Stimulated activated CD8-positive, alpha-beta memory T cell treated with anti-CD3 and anti-CD28 coated beads, Interleukin-15, amount 100 ng/mL, for 4 hours (primary cell): ENCODE measurements at places on chromosomes 5 and 9.

- no peak for DNase-seq
These were observed 393.1 kb downstream of the TMEM232 start for GRCh38 chr5:110333384-110333783.

- DNase-seq: no peak
These were observed 501 bp upstream of the MAP1B start for GRCh38 chr5:72106817-72107130.

DNA sequence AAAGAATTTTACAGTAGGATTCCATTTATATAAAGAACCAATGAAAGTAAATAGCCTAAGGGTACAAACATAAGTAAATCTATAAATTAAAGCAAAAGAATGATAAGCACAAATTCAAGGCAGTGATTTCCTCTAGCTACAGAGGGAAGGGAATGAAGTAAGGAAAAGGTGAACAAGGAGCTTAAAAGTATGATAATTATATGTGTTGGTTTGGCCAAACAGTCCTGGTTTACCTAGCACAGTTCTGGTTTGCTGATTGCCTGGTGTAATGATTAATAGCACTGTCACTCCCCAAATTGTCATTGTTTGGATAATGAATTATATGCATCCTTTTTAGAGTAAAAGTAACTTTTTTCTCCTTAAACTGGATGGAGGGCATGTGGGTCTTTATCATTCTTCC, 15.0 kb upstream of the TMEM161B start:
- DNase-seq: no peak

DNA sequence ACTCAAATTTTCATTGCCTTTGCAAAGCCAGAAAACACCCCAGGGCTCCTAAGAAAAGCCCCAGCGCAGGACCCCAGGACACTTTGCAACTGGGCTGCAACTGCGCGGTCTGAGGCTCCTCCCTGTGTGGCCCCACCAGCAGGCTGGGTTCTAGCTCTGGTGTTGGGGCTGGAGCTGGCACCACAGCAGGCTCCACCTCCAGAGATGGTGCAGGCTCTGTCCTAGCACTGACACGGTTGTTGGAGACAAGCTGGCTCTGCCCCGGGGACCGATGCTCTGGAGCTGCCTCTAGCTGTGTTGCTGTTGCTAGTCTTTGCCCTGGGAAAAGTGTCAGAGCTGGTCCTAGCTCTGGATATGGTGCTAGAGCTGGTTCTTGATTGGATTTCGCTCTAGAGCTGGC, 13.6 kb downstream of the LCN10 start:
- no peak for DNase-seq

DNA sequence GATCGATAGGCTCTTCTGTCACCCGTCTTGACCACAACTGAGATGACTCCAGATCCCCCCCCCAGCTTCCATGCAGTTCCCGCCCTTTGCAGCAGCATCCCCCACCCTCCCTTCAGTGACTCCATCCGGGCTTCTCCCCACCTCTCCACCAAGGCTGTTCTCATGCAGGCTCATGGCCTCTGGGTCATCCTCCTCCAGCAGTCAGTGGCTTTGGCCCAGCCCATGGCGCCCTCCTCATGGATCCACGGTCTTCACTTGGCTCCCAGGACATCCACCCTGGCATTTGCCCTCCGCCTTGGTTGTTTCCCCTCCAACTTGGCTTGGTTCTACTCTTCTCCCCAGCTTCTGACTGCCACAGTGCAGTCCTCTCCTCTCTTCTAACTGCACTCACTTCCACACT, 96.7 kb upstream of the RUFY1 start:
- no peak for DNase-seq

DNA sequence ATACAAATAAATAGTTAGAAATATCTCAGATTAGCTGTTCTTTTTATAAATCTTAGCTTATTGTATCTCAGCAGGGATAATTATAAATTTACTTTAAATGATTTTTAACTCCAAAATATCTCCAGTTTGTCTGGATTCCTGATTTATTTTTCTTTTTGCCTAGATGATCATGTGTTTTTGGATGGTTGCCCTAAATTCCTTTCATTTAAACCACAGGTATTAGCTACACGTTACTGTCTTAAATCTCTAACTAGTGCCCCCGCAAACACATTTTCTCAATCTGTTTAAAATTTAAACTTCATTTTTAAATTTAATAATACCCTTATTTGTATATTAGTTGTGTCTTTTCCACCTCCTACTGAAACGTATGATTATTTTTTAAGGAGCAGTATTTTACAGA, 5.6 kb downstream of the FER start:
- DNase-seq: no peak

DNA sequence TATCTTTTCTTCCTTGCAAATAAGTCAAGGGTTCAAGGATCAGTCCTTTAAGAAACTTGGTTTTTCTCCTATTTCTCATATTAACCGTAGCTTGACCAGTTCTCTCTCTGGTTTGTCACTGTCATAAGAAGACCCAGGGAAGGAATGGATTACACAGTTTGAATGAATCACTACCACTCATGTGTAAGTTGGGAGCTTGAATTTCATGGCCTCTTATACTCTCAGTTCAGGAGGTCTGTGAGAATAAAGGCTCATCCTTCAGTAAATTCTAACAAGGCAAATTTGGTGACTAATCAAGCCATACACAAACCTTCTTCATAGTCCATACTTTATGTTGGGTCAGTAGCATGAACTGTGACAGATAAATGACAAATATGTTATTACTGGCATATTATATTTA, 323.1 kb upstream of the ACTBL2 start:
- DNase-seq: no peak

DNA sequence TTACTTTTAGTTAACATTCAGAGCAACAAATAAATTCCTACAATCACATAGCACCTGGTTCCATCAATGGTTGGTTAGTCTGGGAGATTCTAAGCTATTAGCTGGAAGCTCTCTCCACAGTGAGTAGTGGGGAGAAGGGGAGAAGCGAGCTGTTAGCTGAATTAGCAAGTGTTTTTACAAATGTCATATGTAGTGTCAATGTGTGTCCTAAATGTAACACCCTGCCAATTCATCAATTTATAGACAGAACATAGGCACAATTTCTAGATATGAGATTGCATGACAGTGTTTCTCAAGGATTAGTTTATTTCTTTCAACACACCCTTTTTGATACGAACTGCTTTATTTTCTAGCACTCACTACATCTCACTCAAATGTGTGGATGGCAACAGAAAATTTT, 349.0 kb downstream of the PDE4D start:
- no peak for DNase-seq

- no peak for DNase-seq
These were observed 89.1 kb downstream of the CRB2 start for GRCh38 chr9:123445116-123445515.

- no peak for DNase-seq
These were observed 1.6 kb downstream of the COL5A1 start for GRCh38 chr9:134643222-134643671.

DNA sequence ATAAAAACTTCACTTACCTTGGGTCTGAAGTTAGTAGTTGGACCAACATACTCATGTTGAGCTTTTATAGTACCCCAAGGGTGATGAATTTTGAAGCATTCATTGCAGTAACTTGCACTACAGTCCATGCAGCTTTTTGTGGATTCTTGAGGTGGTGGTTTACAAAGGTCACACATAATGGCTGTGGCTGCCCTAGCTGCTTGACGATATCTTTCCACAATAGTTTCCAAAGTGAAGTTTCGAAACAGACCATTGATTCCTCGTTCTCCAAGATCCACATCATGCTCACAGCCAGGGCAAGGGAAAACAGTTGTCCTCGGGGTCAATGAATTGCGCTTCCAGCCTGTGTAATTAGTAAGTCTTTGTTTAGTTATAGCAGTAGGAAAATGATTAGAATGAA, 22.7 kb downstream of the TRIM36 start:
- no peak for DNase-seq

DNA sequence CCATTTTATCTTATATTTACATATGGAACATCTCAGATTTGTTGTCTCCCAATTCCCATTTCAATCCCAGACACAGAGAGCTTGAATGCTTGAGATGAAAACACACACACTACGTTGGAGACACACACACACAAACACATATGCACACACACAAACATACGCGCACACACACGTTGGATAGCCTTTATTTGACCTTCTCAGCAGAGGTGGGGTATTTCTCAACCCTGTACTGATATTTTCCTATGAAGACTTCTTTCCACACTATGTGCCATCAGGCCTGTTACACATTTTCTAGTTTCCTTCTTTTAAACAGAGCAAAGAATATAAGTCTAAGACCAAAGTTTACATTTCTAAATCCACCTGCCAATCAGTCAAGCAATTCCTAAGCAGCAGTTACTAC, 291.0 kb downstream of the TAF11L14 start:
- DNase-seq: no peak

DNA sequence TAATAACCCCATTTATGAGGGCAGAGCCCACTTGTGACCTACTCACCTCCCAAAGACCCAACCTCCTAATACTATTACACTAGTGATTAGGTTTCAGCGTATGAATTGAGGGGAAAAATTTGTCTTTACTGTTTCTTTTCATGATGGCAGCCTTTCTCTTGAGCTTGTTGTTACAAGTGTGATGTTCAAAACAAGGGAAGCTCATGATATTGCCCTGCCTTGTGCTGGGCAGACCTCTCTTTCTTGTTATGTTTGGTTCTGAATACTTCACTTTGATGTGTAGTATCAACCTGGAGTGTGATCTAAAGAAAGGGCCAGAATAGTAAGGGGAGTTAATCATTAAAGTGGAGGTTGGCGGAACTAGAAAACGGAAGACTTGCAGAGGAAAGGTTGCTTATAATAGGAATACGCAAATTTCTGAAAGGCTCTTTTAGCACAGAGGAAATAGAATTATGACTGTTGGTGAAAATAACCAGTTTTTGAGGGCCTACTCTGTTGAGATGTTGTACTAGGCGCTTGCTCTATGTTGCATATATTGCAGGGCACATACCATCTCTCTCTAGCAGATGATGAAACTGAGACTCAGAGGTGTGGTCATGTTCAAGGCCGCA, 68.2 kb downstream of the MELK start:
- no peak for DNase-seq
